ENCODE measurements at places on chromosomes 5 and 9. TPM values are rescaled to one million over a fixed set of nuclear protein-coding genes. Genes with fewer than 3 reads are reported as not detected.
A peak's percentile ranks its signal among the peaks of the same experiment; 100 is the strongest.

- H3K27ac ChIP-seq = no peak overlapping the region
- no peak overlapping the region for H3K4me3 ChIP-seq
- H3K36me3 ChIP-seq = no peaks in the 10 kb centered on the region
- H3K27me3 ChIP-seq = no peaks in the 10 kb centered on the region
Measured at GRCh38 chr5:35404701-35405100, 174.4 kb upstream of the PRLR start.

DNA sequence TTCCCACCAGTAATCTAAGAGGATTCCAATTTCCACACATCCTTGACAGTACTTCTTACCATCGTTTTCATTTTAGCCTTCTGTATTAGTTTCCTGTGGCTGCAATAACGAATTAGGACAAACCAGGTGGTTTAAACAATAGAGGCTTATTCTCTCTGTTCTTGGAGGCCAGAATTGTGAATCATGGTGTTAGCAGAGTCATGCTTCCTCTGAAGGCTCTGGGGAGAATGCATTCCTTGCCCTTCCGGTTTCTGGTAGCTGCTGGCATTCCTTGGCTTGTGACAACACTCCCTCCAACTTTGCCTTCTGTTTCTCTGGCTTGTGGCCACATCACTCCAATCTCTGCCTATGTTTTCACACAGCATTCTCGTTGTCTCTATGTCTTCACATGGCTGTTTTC, 23.5 kb downstream of the RIGI start:
- no peaks in the 10 kb centered on the region for H3K27me3 ChIP-seq
- H3K36me3 ChIP-seq = no peaks in the 10 kb centered on the region
- H3K27ac ChIP-seq = no peak overlapping the region
- H3K4me3 ChIP-seq = no peak overlapping the region
- DNase-seq = no peak
- no peaks in the 10 kb centered on the region for H3K4me1 ChIP-seq

DNA sequence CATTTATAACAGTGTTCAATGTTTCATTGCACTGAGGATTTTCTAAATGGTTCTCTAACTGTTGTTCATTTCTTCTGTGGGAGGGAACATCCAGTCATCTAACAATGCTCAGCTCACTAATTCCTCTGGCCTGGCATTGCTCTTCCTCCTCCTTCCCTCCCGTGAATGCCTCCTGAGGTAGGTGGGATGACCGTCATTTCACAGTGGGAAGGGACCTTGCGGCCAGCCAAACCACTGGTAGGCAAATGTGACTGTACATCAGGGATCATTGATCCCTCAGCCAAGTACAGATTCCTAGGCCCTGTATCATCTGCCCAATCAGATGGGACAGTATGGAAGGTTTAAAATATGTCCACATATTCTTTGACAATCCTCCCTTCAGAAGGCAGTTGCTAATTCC, 23.7 kb upstream of the VDAC1 start:
- H3K27me3 ChIP-seq = no peaks in the 10 kb centered on the region
- H3K4me3 ChIP-seq = no peak overlapping the region
- no peak for DNase-seq
- H3K27ac ChIP-seq = peak overlapping the region; percentile 57

DNA sequence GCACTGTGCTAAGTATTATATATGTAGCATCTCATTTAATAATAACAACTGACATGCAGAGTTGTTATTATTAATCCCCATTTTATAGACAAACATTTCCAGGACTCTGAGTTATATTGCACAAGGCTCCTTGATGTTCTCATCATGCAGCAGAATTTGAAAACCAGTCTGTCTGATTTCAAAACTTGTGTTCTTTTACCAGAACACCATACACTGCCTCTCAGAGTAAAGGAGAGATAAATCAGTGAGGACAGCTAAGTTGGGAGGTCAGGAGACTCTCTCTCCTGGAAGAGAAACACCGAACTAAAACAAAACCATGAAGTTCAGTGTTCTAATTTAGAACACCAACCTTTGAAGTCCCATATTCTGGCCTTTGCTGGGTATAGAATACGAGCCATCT, 92.7 kb upstream of the TNC start:
- no peak overlapping the region for H3K4me3 ChIP-seq
- DNase-seq = no peak
- H3K27me3 ChIP-seq = no peaks in the 10 kb centered on the region

GRCh38 chr9:107750741-107751566, 261.4 kb upstream of the KLF4 start:
- no peaks in the 10 kb centered on the region for H3K4me1 ChIP-seq
- no peaks in the 10 kb centered on the region for H3K36me3 ChIP-seq
- H3K27ac ChIP-seq = peak overlapping the region; percentile 46
- no peak overlapping the region for H3K4me3 ChIP-seq
- peak; percentile 25 for DNase-seq

DNA sequence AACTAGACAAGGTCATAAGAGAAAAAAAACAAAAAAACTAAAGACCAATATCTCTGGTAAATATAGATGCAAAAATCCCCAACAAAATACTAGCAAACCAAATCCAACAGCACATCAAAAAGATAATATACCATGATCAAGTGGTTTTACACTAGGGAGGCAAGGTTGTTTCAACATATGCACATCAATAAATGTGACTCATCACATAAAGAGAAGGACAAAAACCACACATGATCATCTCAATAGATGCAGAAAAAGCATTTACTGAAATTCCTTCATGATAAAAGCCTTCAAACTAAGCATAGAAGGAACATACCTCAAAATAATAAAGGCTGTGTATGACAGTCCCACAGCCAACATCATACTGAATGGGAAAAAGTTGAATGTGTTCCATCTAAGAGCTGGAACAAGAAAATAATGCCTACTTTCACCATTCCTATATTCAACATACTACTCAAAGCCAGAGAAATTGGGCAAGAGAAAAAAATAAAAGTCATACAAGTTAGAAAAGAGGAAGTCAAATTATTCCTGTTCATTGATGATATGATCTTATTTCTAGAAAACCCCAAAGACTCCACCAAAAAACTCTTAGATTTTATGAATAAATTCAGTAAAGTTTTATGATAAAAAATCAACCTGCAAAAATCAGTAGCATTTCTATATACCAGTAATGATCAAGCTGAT, 72.2 kb upstream of the FAM169A start:
- H3K27ac ChIP-seq = no peak overlapping the region
- H3K36me3 ChIP-seq = no peaks in the 10 kb centered on the region
- H3K4me3 ChIP-seq = no peak overlapping the region
- no peak for DNase-seq

DNA sequence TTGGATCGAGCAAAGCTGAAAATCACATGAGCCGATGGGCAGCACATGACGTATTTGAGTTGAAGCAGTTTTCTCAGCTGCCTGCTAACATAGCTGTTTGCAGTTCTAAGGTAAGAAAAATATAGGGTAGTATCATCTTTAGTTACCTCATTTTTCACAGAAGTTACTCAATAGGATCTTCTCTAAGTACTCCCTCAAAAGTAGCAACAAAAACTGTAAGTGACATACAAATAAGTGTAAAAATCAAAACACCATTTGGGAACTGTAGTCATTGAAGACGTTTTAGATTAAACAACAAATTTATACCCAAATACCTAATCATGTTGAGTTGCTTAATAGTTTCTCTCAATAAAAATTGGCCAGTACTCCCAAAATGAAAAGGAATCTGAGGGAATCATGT, 102.6 kb downstream of the ERCC6L2 start:
- H3K27ac ChIP-seq = no peak overlapping the region
- DNase-seq = no peak
- no peak overlapping the region for H3K4me3 ChIP-seq

- DNase-seq = no peak
- H3K27me3 ChIP-seq = no peaks in the 10 kb centered on the region
- H3K27ac ChIP-seq = no peak overlapping the region
- no peak overlapping the region for H3K4me3 ChIP-seq
- no peaks in the 10 kb centered on the region for H3K36me3 ChIP-seq
- H3K4me1 ChIP-seq = no peaks in the 10 kb centered on the region
Measured at GRCh38 chr5:33267801-33268200, 173.0 kb upstream of the TARS1 start.

GRCh38 chr5:113336975-113337374, 97.8 kb downstream of the TSSK1B start:
- H3K27ac ChIP-seq = no peak overlapping the region
- no peaks in the 10 kb centered on the region for H3K4me1 ChIP-seq
- H3K36me3 ChIP-seq = no peaks in the 10 kb centered on the region
- no peak overlapping the region for H3K4me3 ChIP-seq
- DNase-seq = no peak
- no peaks in the 10 kb centered on the region for H3K27me3 ChIP-seq

TCOF1 gene
- 32.4 TPM for total RNA-seq

CD180 gene
- 5.0 TPM for total RNA-seq

THBS4 gene
- not detected for total RNA-seq

OR1J1 gene
- total RNA-seq = not detected

ATP10B gene
- 63.5 TPM for total RNA-seq

NMUR2 gene
- not detected for total RNA-seq

ARSI gene
- not detected for total RNA-seq

FAM163B gene
- total RNA-seq = not detected
